CD4-positive, alpha-beta T cell treated with Interleukin-15 for 4 hours (primary cell): ENCODE measurements at places on chromosomes 13 and 19.

DNA sequence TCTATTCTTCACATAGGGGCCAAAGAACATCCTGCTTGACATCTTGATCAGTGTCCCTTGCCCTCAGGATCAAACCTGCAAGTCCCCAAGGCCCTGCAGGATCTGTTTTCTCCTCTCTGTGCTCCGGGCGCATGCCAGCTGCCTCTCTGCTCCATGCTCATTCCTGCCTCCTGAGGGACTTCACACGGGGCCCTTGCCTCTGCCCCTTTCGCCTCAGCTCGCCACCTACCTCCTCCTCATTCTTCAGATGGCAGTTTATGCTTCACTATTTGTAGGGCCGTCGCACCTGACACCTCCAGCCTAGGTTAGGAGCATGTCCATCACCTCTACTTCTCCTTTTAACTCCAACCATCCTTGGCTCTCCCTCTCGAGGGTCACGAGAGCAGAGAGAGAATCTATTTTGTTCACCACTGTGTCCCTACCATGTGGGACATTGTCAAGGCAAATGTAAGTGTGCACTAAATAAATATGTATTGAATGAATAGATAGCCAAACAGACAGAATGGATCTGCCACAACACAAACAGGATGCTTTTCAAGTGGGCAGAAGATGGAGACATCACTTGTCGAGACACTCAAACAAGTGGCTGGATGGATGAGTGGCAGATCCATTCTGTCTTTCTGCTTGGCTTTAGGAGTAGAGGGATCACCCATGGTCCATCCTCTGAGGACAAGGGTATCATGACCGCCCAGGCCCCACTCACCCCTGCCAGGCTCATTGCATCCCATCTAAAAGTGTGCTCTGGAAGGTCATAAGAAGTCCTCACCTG is 29.6 kb downstream of the ACTN4 start:
- DNase-seq, result no peak

GRCh38 chr13:89393758-89394304 is 1722.7 kb downstream of the SLITRK5 start:
- no peak for DNase-seq

GRCh38 chr13:48562296-48563066 is 29.6 kb upstream of the RCBTB2 start:
- peak; percentile 90 for DNase-seq

- DNase-seq, result no peak
Observed at GRCh38 chr13:113398963-113399754, 35.2 kb upstream of the GRTP1 start.

- DNase-seq, result no peak
Observed at GRCh38 chr13:44833139-44833538, 156.1 kb downstream of the NUFIP1 start.

DNA sequence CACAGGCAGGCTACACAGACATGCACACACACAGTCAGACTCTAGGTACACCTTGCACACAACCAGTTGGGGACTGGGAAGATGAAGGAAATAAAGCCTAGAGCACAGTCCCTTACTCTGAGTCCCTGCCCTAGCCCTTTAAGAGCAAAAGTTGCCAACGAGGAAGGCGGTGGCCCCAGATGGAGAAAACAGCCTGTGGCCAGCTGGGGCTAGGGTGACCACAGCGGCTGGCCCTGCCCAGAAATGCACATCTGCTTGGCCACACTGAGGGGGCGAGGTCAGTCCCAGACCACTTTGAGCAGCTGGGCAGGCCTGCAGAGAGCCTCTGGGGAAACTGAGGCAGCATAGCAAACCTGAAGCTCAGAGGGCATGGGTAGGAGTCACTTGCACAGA is 52.3 kb downstream of the PTPRS start:
- no peak for DNase-seq

DNA sequence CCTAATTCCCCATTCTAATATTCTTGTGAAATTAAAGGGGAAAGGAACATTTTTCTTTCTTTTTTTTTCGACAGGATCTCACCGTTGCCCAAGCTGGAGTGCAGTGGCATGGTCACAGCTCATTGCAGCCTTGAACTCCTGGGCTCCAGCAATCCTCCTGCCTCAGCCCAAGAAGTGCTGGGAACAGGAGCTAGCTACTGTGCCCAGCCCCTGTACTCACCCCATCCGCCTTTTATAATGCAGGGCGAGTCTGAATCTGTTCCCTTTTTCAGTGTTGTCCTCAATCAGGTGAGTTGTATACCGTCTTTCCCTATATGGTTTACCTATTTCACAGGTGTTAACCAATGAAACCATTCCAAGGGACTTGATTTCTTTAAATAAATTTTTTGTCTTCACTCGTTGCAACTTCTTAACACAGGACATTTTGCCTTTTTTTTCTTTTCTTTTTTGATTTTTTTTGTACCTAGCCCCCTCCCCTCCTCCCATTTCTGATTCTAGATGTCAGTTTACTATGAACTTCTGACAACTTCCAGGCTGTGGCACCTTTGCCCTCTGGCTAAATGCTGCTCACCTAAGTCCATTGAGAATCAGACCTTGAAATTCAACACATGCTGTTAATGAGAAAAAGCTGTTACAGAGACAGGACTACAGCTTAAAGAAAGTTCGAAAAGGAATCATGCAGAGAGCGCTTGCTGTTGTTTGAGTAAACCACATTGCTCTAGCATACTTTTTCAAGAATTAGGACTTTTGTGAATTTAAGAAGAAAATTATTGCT is 562.1 kb upstream of the KLF12 start:
- no peak for DNase-seq

DNA sequence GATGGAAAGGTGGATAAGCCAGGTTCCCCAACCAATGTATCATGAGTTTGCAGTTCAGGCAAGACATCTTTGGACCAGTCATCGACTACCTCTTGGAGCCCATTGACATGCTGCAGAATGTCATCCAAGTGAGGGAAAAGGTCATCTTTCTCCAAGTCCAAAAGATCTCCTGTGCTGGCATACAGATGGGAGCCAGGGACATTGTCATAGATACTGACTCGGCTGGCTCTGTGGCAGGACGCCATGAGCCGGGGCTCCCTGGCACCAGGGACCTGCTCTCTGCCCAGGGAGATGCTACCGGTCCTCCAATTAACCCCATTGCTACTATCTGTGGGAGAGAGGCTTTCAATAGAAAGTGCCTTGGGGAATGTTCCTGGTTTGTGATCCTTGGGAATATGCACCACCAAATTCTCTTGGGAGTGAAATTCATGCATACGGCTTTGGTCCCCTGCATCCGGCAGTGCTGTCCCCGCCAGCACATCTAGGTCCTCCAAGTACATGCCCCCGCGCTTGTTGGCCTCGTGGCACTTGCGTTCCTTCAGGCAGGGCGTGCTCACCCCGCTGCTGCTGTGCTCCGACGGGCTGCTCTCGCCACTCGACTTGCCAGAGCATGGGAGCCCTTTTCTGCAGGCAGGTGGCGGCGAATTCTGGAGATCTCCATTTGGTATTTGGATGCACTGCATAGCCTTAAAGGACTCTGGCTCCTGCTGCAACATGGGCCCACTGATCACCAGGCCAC is 113.0 kb downstream of the KL start:
- DNase-seq, result no peak

GRCh38 chr13:41909506-41909905 is 51.4 kb downstream of the VWA8 start:
- DNase-seq, result no peak

GRCh38 chr13:97506511-97506910 is 72.5 kb downstream of the RAP2A start:
- no peak for DNase-seq

DNA sequence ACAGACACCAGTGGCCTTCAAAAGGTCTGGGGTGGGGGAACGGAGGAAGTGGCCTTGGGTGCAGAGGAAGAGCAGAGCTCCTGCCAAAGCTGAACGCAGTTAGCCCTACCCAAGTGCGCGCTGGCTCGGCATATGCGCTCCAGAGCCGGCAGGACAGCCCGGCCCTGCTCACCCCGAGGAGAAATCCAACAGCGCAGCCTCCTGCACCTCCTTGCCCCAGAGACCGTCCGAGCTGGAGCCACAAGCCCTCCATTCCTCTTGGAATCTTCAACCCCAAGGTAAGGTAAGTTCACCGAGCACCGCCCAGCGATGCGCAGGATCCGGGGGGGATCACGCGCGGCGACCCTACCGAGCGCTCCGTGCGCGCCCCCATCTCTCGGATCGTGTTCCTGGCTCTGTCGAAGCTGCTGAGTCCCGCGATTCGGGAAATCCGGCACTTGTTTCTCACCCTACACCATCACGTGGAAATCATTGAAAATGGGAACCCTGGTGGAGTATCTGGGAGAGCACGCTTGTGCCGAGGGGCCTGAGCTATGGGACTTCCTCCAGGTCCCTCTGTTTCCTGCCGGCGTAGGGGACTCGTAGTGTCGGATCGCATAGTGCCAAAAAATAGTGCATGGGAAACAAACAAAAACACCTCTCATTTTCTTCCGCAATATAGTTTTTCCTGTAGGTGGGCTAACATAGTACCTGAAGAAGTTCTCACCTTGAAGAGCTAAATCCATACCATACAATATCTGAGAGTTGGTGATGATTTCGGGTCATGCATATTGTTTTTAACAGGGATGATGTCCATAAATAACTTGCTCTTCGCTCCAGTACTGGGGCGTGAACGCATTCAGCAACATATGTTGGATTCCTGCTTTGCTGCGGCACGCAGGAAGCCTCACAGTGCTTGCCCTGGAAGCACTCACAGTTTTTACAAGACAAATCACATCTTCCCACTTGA is 9.3 kb downstream of the PDX1 start:
- DNase-seq, result no peak

DNA sequence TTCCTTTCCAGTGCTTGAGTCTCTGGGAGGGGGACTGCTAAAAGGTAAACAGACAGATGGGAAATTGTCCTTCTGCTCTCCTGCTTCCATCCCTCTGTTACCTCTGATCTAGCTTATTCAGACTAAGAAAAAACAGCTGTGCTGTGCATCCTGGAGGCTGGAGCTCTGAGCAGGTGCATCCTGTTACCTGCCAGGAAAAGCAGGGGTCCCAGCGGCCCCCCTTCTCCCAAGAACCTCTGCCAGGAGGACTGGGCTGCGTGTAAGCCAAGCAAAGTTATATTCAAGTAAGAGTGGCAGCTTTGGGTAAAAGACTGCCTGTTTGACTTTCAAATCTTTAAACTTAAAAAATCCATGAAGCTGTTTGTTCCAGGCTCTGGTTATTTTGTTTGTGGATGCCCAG is 75.1 kb downstream of the C13orf42 start:
- DNase-seq, result no peak

DNA sequence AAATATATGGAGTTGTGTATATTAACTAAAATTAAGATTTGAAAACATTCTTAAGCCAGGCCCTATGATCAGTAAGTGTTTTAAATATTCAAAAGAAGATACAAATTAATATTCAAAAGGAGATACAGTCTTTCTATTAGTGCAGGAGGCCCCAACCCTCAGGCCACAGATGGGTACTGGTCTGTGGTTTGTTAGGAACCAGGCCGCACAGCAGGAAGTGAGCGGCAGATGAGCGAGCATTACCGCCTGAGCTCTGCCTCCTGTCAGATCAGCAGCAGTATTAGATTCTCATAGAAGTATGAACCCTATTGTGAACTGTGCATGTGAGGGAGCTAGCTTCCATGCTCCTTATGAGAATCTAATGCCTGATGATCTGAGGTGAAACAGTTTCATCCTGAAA is 232.9 kb downstream of the FOXO1 start:
- peak; percentile 44 for DNase-seq

- no peak for DNase-seq
Observed at GRCh38 chr19:51070334-51071094, 5.6 kb upstream of the KLK13 start.

- DNase-seq, result no peak
Observed at GRCh38 chr13:50682002-50682401, 161.5 kb downstream of the DLEU7 start.

DNA sequence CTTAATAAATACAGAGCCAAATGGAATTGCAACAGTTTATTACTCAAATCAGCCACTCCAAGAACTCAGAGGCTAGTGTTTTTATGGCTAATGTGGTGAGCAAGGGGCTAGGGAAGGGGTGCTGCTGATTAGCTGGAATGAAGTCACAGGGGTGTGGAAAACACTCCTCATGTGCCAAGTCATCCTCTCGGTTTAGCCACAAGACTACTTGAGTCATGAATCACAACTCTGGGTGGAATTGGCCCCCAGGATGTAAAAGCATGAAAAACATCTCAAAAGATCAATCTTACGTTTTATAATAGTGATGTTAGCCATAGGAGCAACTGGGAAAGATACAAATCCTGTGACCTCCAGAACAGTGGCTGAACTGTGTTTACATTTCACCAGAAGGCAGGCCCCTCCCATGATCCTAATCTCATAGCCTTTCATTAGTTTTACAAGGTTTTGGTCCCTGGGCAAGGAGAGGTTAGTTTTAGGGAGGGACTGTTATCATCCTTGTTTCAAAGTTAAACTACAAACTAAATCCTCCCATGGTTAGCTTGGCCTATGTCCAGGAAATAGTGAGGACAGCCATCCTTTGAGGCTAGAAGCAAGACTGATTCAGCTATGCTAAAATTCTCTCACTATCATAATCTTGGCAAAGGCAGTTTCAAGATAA is 2020.1 kb upstream of the PCDH20 start:
- DNase-seq, result no peak

DNA sequence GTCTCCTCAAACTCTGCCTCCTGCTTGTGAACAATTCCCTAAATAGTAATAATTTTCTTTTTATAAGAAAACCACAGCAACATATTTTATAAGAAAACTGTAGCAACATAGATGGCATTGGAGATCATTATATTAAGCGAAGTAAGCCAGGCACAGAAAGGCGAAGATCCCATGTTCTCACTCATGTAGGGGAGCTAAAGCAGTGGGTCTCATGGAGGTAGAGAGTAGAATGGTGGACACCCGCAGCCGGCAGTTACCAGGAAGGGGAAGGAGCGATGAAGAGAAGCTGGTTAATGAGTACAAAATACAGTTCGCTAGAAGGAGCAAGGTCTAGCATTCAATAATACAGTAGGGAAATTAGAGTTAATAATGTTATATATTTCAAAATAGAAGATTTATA is 42.9 kb downstream of the CRYL1 start:
- DNase-seq, result no peak

- no peak for DNase-seq
Observed at GRCh38 chr13:44040070-44040817, 160.5 kb downstream of the LACC1 start.

DNA sequence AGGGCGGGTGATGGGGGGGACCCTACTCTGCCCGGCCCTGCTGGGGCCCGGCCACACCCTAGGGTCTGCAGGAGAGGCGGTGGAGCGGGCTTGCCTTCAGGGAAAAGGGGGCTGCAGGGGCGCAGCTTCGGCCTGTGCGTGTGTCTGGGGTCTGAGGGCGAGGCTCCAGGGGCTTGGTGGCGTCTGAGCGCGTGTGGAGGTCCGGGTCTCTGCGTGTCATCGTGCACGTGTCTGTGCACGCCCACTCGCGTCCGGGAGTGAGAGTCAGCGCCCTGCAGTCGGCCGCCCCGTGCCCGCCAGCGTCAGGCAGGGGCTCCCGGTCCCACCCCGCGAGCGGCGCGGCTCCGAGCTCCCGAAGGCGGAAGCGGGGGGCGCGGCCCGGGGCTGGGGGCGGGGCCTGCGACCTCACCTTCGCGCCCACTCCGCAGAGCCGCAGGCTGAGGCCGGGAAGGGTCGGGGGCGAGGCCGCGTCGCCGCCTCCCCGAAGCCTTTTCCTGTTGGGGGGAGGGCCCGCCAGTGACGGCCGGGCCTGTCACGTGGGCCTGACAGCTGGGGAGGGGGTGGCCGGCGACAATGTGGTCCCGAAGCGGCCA is at the start of gene ARHGAP45:
ARHGAP45 (plus strand) TSS at position 420 of the 593 bp plus-strand sequence. CDS start 239 bp downstream, outside the sequence.
- peak; percentile 85 for DNase-seq
